ENCODE measurements at places on chromosomes 1 and 21.

GRCh38 chr1:70358921-70359564, 4.5 kb upstream of the ANKRD13C start:
- no peak for DNase-seq

DNA sequence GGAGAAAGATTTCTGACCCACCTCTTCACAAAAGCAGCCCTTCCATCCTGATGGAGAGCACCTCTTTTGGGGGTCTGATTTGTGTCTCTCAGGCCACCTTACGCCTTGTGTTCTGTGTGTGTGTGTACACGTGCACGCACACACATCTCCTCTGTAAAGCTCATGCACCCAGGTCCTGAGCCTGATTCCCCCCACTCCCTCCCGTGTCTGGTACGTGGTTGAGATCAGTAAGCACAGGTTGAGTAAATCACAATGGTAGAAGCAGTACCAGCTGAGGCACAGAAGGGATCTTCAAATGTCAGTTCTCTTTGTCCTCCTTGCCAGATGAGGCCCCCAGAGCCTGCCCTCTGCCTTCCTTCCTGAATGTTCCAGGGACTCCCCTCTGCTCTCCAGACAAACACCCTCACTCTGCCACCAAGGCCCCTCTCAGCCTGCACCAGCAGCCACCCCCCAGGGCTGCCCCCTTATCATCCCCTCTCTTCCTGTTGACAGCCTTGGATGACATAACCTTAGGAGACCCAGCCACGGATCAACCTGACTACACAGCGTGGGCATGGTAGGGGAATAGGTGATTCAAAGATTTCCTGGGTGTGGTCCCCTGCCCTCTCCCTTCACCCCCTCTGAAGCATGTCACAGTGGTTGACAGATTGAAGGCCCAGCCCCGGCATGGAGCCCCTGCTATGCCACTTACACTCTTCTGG, 112.8 kb downstream of the HIVEP3 start:
- DNase-seq: peak; percentile 20

DNA sequence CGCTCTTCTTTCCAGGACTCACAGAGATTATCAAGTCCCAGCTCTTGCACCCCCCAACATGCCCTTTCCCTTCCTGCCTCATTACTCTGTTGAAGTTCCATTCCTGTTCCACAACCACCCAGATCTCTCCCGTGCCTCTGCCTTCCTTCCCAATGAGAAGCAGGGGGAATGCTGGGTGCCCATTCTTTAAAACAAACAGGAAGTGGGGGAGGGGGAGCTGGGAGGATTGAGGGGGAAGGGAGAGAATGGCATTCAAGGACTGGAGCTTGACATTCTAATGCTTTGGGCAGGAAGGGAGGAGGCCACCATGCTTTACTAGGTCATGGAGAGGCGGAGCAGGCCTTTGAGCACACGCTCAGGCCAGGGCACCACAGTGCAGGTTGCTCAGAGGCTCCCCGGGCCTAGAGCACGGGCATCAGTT, 150.3 kb upstream of the IRF2BP2 start:
- no peak for DNase-seq

DNA sequence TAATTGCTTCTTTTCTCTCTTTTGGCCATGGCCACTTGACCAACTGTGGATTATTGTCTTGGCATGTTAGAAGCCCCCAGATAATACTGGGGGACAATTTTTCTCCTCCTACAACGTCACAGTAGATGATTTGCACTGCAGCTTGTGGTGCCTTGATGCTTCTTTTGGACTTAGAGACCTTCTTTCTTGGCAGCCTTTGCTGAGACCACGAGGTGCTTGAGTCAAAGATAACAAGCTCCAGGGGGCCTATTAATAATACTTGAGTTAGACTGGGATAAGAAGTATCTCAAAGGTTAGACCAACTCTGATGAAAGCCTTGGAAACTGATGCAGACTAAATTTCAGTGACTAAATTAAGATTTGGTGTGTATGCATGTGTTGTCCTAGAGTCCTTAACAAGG, 3.2 kb downstream of the PPP1R12B start:
- no peak for DNase-seq

DNA sequence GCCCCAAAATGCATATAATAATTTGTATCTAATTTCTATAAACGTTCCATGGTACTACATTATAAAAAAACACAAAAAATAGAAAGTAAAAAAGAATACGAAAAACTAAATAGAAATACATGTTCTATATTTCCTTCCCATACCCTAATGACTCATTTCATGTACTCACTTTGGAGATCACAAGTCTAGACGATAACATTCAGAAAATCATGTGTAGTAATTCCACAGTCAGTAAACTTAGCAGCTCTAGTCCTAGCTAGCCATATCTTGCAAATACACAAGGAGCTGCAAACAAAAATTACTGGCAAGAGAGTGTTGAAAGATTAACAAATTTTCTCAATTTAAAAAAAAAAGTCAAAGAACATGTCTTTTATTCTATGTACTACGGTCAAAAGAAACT, 1.4 kb downstream of the GOLPH3L start:
- no peak for DNase-seq

DNA sequence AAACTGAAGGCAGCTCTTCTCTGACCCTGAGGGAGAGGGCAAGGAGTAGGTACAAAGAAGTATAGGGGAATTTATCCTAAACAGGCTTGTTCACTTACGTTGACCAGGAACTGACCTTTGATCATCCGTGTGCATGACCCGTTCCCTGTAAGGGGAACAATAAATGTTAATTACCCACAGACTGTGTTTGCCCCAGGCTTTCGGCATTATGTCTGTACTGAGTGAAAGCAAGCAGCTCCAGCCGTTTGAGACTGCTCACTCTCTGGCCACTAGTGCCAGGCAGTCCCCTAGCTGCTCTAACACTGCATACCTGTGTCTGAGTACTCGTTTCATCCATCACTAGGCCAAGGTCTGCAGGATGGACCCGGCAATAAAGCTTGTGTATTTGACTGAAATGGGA, 1365.3 kb downstream of the NCAM2 start:
- no peak for DNase-seq

GRCh38 chr1:224185208-224185607, 2.2 kb downstream of the DEGS1 start:
- DNase-seq: no peak

DNA sequence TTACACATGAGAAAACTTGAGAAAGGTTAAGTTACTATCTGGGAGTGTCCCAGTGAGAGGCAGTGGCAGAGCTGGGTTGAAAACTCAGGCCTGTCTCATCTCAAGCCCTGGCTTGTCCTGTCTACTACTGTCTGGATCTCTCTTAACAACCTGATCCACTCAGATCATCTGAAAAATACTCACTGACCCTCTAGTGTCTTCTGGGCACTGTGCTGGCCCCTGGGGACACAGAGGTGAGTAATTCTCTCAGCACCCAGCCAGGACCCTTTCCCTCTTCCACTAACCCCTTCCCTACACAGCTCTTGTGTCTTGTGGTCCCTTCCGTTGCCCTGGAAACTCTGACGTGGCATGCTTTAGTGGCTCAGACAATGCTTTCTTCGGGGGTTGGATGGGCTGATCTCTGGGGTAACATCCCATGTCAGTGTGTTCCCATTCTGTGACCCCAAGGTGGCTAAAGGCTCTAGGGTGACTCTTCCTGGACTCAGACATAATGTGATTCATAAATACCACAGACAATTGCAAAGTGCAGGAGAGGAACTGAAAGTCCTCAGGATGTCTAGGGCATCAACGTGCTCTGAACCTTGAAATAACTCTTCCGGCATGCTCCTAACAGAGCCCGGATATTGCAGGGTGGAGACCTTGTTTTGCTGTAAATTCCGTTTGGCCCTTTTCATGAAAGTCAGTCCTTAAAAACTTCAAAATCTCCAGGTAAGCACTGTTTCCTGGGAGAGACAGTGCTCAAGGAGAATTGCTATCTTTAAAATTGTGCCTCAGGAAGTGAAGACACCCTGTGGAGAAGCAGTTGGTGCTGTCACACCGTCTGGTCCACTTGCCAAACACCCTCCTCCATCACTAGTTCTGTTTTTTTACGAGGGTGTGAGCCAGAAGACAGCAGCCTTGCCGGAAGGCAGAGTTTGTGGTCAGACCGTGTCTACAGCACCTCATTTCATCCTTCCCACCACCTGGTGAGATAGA, 4.0 kb downstream of the SHISAL2A start:
- DNase-seq: peak; percentile 90

Data from CD4-positive, alpha-beta T cell treated with Interleukin-15 for 1 hour (primary cell).